CD4-positive, alpha-beta T cell treated with Interleukin-12 subunit alpha and Interleukin-12 subunit beta, for 1 hour (primary cell): ENCODE measurements at places on chromosomes 4 and X.

- DNase-seq, result no peak
Observed at GRCh38 chr4:187996502-187997177, 1.1 kb downstream of the ZFP42 start.

DNA sequence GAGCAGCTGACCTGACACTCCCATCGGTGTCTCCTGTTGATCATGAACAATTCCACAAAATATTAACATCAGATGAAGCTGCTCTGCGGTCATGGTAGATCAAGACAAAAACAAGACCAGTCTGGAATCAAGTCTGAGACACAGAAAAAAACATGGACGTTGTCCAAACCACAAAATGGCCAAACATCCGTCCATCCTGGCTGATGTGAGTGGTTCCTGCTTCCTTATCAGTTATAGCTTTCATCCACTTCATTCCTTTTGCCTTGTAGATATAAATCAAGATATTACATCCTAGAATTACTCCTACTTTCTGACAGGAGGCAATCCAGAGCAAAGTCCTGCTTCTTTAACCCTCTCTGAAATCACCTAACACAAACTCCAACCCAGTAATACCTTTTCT, 28.8 kb upstream of the PCSK1N start:
- no peak for DNase-seq

DNA sequence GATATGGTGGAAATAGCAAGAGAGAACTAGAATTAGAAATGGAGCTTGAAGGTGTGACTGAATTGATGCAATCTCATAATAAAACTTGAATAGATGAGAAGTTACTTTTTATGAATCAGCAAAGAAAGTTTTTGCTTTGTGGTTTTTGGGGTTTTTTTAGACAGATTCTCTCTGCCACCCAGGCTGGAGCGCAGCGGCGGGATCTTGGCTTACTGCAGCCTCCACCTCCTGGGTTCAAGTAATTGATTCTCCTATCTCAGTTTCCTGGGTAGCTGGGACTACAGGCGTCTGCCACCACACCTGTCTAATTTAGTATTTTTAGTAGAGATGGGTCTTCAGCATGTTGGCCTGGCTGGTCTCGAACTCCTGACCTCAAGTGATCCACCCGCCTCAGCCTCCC, 23.7 kb upstream of the NEIL3 start:
- DNase-seq, result no peak

- DNase-seq, result no peak
Observed at GRCh38 chr4:184313702-184314659, 96.3 kb upstream of the ENPP6 start.

- DNase-seq, result no peak
Observed at GRCh38 chrX:47574076-47574546, 8.1 kb upstream of the TIMP1 start.

DNA sequence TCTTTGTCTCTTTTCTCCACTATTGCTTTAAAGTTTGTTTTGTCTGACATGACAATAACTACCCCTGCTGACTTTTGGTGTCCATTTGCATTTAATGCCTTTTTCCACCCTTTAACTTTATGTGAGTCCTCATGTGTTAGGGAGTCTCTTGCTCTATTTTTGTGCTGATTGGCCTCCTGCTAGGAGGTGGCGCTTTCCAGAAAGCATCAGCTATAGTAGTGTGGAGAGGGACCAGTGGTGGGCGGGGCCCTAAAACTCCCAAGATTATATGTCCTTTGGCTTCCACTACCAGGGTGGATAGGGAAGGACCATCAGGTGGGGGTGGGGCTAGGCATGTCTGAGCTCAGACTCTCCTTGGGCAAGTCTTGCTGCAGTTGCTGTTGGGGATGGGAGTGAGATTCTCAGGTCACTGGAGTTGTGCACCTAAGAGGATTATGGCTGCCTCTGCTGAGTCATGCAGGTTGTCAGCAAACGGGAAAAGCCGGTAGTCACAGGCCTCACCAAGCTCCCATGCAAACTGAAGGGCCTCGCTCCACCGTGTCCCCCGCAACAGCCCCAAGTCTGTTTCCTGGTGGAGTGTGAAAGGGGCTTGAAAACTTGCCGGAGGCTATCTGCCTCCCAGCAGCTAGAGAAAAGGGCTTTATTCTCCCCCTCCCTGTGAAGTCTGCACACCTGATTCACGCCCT, 156.3 kb downstream of the CPEB2 start:
- no peak for DNase-seq

DNA sequence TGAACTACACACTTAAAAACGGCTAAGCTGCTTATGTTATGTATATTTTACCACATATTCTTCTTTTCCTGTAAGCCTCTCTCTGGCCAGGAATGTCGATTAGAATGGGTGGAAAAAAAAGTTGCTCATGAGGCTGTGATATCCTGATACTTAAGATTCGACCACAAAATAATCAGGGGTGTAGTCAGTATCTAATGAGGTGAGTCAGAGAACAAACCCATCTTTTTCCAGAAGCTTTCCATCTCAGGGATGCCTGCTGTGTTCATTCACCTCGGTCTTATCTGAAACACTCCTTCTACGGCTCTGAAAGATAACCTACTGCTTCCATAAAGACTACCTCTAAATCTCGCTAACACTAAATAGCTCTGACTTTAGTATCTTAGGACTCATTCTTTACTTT, 142.7 kb upstream of the MAP3K15 start:
- no peak for DNase-seq
